Retinal pigment epithelial cell (primary cell): ENCODE measurements at places on chromosomes 4 and X.

DNA sequence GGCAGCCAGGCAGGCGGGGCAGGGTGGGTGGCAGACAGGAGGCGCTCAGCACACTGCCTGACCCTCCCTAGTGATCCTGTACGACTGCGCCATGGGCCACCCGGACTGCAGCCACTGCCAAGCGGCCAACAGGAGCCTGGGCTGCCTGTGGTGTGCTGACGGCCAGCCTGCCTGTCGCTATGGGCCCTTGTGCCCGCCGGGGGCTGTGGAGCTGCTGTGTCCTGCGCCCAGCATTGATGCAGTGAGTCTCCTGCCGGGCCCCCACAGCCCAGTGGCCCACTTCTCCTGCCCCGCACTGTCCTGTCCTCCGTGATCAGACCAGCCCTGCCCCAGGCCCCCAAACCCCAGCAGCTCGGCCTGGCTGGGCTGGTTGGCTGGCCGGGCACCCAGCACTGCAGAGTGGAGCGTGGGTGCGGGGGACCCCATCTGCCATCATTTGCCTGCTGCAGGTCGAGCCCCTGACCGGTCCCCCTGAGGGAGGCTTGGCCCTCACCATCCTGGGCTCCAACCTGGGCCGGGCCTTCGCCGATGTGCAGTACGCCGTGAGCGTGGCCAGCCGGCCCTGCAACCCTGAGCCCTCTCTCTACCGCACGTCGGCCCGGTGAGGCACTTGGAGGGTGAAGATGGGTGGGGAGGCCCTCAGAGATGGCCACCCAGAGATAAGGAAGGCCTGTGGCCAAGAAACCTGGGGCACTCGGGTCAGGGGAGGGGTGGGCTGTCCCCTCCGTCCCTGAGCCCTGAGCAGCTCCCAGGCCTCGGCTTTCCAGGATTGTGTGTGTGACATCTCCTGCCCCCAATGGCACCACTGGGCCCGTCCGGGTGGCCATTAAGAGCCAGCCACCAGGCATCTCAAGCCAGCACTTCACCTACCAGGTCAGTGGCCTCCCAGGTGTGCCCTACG is 7.6 kb downstream of the PLXNB3 start:
- DNase-seq: no peak

DNA sequence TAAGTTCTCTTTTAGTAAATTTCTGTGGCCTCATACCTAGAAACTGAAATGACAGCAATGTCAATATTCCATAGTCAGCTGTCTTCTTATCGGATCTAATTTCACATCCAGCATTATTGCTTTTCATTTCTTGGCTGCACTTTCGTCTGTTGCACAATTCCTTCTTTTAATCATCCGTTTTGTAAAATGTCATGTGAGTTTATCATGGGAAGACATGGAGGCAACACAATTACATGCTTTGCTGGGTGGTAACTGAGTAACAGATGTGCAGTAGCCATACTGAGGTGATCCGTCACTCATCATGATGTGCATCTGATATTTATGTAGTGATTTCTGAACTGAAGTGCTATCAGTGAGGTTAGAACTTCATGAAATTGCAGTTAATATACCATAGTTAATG is 68.3 kb upstream of the SLC7A11 start:
- DNase-seq: no peak

DNA sequence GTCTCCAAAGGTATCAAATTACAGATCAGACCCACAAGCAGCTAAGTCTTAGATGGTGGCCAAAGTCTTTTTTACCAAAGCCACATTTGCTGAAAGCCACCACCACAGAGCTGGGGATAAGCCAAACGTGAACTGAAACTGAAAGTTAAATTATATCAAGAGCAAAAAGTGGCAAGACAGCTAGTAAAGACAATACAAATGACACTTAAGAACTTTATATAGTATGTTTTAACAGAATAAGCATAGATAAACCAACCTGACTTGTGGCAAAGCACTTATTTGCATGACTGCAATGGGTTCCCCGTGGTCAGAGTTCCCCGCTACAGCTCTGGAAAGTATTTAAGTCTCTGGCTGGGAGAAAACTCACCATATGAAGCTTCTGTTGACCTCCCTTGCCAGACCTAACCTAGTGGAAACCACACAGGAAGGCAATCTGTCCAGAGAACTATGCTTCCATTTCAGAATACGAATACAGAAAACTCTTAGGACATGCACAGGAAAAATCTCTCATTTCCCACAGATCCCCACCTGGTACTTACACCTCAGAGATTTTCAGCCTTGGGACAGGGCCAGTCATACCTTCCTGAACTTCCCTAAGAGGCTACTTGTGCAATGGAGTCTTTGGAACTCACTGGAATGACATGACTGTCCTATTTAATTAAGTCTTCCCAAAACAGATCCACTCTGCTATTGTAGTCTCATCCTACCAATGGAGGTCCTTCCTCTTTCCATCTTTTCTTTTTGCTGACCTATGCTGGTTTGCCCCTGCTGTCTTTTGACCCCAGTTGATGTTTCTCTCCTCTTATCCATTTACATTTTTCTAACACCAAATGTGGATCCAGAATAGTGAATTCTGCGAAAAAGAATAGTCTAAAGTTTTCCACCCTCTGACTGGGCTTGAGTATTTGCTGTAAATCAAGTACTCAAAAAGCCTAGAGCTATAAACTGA is 225.1 kb downstream of the NR3C2 start:
- DNase-seq: no peak

DNA sequence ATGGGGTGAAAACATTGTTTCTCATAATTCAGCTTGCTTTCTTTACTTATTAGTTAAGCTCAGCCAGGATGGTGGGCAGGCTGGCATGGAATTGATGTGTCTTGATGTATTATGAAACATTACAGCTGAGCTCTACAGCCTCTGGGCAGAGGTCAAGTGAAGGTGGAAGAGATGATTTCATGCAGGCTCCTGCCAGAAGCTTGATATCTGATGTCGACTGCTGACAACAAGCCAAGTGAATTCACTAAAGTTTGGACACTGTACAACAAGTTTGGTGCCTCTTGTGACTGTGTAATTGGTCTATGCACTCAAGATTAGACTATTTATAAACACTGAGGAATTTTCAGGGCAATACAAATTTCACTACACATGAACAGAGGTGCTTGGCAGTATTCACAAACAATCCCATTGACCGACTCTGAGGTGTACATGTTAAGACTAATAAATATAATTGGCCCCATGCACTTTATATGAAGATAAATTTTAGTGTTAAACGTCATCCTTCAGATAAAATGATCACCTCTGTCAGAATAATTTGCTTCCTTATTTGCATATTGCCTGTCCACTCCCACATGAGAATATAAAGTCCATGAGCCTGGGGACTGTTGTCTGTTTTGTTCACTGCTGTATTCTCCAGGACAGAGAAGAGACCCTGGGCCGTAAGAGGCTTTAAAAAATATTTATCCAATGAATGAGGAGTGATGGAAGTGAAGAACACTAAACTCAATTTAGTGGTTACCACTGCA is 612.2 kb downstream of the IQCM start:
- DNase-seq: peak; percentile 58

GRCh38 chr4:44145868-44146267 is 302.7 kb downstream of the KCTD8 start:
- DNase-seq: no peak

DNA sequence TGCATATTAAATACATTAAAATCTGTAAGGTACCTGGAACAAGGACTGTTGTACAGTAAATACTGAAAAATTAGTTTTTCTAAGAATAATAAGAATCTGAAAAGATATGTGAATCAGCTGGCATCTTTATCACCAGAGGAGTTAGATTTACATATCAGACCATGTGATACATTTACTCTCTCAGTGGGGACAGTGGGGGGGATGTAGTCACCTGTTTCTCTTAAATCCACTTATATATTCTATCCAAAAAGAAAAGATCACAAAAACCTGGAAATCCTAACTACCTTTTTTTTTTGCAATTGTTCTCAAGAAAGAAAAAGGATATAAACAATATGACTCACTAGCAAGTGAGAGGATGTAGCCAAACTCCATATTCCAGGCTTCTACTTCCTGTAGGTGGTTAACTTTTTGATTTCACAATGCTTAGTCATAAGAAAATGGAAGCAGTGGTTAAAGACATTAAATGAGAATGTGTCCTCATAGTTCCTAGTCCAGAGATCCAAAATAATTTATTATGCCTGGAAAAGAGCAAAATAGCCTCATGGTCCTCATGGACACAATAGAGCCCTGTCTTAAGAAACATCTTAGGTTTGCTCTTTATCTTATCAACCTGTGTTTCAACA is 22.5 kb upstream of the MYOZ2 start:
- DNase-seq: peak; percentile 60

GRCh38 chr4:140642674-140643437 is 74.1 kb upstream of the UCP1 start:
- no peak for DNase-seq

DNA sequence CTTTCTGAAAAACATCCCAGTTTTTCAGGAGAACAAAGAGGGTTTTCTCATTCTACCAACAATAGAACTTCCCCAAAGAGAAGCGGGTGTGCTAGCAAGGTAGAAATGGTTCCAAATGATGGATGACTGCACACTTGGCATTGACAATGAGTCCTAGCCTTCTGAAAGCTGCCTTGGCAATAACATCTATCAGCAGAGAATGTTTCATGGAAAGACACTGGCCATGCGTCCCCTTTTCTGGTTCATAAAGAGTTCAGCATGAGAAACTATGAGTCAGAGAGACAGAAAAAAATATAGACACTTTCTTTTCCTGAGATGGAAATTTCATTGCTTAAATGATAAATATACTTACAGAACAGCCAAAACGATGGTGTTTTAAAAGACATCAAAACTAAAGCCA is 236.9 kb upstream of the PRKX start:
- peak; percentile 8 for DNase-seq

DNA sequence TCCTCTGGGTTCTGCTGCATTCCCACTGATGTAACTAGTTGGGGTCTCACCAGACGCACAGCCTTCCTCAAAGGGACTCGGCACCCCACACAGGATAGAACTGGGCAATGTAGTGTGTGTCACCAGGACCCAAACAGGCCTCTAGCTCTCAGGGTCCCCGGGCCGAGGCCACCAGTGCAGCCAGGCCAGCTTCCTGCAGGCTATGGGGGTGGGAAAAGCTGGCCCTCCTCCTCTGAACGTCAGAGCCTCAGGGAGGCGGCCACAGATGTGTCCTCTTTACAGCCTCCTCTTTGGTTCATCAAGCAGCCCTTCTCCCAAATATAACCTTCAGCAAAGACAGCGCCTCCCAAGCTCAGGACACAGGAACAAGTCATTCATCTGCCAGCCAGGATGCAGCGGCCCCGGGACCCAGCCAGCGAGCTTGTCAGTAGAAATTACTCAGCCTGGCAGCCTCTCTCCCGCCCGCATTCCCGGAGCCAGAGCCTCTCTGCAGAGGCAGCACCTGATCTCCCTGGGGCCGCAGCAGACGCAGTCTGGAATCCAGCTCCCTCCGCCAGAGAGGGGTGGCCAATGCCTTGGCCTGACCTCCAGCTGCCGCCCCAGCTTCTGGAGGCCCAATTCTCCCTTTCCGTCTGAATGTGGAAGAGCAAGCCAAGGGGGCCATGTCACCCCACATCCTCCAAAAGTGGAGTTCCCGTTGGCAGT is 288.5 kb downstream of the FBXW7 start:
- no peak for DNase-seq

DNA sequence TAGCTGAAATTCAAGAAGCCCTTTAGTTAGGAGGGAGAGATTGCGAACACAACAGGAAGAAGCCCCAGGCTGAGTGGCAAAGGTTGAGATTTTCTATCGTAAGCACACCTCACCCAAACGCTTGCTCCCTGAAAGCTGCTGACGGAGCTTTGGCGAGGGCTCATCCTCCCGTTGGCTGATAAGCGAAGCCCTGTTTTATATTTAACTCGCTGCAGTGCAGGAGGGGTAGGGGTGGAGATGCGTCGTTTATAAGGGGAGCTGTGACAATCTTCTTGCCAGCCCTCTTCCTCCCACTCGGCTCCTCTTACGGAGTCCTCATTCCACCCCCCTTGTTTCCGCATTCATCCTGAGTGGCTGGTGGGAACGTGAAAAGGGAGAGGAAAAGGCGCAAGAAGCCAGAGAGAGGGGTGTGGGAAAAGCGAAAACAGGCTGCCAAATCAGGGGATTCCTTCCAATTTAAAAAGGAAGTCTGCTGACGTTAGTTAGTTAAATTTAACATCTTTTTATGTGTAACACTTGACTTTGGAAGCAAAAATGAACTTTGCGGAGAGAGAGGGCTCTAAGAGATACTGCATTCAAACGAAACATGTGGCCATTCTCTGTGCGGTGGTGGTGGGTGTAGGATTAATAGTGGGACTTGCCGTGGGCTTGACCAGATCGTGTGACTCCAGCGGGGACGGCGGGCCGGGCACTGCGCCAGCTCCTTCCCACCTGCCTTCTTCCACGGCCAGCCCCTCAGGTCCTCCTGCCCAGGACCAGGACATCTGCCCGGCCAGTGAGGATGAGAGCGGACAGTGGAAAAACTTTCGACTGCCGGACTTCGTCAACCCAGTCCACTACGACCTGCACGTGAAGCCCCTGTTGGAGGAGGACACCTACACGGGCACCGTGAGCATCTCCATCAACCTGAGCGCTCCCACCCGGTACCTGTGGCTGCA is at the start of gene ENPEP:
Gene ENPEP, plus strand, starts transcription at position 275 of the 938 bp plus-strand sequence. Its CDS starts 260 bp downstream, at position 535.
- no peak for DNase-seq

- DNase-seq: no peak
Measured at GRCh38 chr4:157045507-157046127, 30.3 kb upstream of the GLRB start.

DNA sequence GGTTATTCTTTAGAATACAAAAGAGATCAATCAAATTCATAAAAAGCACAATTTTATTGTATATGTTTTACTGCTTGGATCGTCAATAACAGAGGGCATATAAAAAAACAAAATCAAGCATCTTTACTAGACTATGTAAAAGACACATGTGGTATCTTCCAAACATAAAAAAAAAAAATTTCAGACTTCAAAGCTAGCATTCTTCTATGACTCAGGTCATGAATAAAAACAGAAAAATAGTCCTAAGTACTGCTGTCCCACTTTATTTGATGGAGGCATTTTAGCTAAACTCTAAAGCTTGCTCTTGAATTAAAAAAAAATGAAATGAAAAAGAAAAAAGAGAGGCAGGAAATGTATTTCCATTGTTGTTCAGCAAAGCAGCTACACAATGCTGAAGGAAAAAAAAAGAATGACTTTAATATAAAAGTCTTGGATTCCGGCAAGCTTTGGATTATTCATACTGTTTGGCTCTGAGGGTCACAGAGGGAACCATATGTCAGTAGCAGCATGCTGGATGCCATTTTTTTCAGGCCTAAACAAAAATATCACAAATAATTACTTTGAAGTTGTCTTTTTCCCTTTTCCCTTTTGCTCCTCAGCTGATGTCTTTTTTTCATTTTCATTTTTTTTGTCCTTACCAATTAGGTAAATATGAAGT is 249.1 kb upstream of the DIAPH2 start:
- no peak for DNase-seq

DNA sequence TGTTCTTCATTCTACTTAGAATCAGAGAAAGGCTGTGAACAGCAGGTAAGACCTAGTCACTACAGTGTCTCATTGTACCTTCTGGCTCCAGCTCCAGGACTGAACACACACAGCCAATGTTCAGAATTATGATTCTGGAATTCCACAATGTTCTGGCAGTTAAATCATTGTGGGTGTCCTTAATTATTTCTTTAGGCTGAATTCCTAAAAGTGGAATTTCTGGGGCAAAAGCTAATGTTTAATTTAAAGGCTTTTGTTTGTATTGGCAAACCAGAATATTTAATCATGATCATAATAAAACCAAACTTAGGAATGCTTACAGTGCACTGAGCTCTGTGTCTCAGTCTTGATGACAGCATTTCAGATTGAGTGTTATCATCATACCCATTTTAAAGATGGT is 67.0 kb upstream of the FAT1 start:
- no peak for DNase-seq

GRCh38 chrX:63402106-63402505 is 51.0 kb upstream of the SPIN4 start:
- DNase-seq: no peak
